ENCODE measurements at places on chromosomes 5 and 9.

DNA sequence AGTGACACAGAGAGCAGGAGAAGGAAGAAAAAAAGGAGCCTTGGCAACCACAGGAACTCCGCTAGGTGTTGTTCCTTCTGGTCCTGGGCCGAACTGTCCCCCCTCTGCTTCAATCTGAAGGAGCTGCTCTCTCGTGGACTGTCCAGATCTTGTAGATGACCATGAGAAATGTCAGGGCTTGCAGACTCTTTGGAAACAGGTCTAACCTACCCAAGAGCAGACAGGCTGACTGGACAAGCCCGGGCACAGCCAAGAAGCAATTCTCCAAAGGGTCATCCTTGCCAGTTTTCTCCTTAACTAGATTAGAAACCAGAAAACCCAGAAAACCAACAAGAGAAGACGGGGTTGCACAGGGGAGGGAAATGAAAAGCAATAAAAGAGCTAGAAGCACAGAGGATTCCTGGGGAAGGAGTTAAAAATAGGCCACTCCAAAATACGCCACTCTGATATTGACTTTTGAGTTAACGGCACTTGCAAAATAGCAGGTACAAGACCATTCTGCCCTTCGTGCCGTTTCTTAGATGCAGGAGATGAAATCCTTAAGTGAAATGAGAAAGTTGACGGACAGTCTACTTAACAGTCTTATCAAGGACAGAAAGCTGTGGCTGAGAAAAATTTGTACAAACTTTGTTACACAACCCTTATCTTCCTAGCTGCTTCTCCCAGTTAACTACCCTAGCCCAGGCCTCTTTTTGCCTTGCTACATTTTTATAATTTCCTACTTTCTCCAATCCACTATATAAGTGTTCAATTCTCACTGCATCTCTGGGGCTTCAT is 5.8 kb downstream of the GCNT4 start:
- no peak for DNase-seq

DNA sequence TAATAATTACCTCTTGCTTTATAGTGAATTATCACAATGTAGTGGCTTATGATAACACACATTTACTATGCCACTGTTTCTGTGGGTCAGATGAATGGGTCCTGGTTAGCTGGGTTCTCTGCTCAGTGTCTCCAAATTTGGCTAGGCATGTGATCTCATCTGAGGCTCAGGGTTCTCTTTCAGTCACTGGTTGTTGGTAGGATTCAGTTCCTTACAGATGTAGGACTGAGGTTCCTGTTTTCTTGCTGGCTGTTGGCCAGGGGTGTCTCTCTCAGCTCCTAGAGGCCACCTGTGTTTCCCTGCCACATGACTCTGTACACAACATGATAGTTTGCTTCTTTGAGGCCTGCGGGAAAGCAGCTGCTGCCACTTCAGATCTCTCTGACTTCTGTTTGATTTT is 7.1 kb downstream of the NFX1 start:
- peak; percentile 29 for DNase-seq

GRCh38 chr9:120807607-120808379 is 14.6 kb upstream of the FBXW2 start:
- DNase-seq, result no peak

- DNase-seq, result no peak
Measured at GRCh38 chr5:151870820-151871219, 53.8 kb downstream of the GLRA1 start.

GRCh38 chr5:160462167-160462566 is 40.5 kb downstream of the PTTG1 start:
- DNase-seq, result no peak

GRCh38 chr9:1941989-1942388 is 73.2 kb upstream of the SMARCA2 start:
- DNase-seq, result no peak

DNA sequence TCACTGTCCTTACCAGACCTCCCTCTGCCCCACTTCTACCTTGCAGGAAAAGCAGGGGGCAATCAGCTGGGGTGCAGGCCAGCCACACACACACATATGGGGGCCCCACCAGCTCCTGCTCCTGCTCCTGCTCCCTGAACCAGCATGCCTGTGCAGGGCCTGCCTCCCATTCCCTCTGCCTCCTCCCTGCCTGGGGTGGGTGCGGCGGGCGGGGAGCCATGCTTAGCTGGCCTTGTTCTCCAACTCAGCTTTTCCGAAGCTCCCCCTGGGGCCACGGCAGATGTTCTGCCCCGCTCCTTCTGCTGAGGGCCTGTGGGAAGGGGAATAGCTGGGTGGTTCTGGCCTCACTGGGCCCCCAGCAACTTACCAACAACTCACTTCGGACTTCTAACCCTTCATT is 89.8 kb downstream of the ZNF354C start:
- no peak for DNase-seq

- DNase-seq, result no peak
Measured at GRCh38 chr5:111392181-111392580, 120.2 kb downstream of the STARD4 start.

- no peak for DNase-seq
Measured at GRCh38 chr9:78396087-78396486, 99.2 kb downstream of the PSAT1 start.

GRCh38 chr5:142717582-142718215 is 31.8 kb upstream of the FGF1 start:
- peak; percentile 38 for DNase-seq

DNA sequence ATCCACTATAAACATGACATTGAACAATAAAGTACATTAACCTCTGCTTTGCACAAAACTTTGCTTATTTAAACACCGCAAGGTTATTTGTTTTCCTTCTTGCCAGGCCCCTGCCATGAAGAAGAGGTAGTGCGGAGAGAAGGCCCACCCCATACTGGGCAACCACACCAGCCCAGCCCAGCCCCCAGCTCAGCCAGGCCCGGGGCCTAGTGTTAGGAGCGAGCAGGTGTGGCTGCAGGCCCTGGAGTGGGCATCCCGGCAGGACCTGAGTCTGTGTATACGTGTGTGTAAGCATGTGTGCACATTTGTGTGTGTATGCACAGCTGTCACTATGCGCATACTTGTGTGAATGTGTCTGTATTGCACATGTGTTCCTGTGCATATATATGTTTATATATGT is 90.4 kb upstream of the MVB12B start:
- DNase-seq, result no peak

DNA sequence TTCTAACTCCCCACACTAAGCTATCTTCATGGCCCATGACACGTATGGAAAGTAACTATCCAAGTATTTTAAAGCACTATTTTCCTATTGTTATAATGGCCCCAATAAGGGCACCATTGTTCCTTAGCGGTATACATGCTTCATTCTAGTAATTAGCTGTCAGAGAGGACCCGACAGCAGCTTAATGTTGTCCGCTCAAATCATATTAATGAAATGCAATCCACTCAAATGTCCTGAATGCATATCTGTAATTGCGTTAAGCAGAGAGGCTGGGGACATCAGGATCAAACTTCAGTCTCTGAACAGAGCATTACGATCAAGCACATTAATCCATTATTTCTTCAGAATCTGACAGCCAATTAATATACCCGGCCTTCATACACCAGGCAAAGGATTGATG is 139.7 kb downstream of the CRB2 start:
- no peak for DNase-seq

DNA sequence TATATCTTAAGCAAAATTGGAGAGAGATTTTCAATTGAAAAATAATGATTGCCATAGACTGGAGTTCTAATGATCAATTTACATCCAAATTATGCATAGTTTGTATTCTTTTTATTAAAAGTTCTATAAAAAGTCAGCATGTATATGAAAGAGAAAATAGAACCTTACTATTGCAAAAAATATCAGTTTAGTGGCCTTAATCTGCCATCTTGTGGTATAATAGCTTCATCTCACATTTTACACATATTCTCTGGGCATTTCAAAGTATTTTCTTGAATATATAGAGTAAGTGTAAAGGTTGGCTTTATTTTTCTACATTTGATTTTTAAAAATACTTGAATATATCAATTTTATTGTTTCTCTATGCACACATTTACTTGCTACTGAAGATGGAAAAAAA is 1858.6 kb upstream of the CDH9 start:
- no peak for DNase-seq

GRCh38 chr9:113536166-113536482 is 72.6 kb downstream of the RGS3 start:
- DNase-seq, result no peak

- no peak for DNase-seq
Measured at GRCh38 chr5:125046838-125047237, 300.4 kb upstream of the ZNF608 start.

GRCh38 chr5:173726846-173727557 is 110.6 kb upstream of the BOD1 start:
- no peak for DNase-seq

- DNase-seq, result no peak
Measured at GRCh38 chr9:12735665-12736064, 39.2 kb upstream of the LURAP1L start.

DNA sequence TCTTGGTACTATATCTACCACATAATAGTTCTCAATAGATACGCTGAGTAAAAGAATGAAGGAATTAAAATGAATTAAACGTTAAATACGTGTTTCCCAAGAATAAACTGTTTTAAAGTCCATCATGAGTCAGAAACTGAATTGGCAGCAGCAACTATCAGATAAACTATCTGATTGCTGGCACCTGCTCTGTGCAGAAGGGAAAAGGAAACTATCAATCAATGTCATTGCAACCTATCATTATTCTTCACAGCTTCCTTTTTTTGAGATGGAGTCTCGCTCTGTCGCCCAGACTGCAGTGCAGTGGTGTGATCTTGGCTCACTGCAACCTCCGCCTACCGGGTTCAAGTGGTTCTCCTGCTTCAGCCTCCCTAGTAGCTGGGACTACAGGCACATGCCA is 8.8 kb upstream of the WDR36 start:
- no peak for DNase-seq

GRCh38 chr5:138905541-138905940 is 30.4 kb upstream of the LRRTM2 start:
- no peak for DNase-seq

- DNase-seq, result no peak
Measured at GRCh38 chr5:9082996-9083395, 462.9 kb downstream of the SEMA5A start.

DNA sequence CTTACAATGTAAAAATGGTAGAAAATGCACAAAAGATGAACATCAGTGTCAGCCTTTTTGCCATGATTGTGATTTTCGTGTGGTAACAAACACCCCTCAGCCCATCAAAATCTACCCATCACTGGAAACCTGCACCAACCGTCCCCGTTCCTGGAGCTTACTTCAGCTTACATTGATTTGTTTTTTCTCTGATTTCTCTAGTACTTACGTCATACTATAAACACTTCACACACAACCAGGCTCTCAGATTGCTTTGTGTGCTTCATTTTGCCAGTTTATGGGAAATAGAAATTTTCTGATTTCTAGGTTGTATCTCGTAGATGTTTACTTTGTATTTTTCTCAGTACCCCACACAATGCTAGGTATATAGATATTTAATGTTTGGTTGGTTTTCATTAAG is 129.1 kb downstream of the RAB3C start:
- no peak for DNase-seq

- DNase-seq, result no peak
Measured at GRCh38 chr5:60811105-60811504, 33.0 kb downstream of the ELOVL7 start.

DNA sequence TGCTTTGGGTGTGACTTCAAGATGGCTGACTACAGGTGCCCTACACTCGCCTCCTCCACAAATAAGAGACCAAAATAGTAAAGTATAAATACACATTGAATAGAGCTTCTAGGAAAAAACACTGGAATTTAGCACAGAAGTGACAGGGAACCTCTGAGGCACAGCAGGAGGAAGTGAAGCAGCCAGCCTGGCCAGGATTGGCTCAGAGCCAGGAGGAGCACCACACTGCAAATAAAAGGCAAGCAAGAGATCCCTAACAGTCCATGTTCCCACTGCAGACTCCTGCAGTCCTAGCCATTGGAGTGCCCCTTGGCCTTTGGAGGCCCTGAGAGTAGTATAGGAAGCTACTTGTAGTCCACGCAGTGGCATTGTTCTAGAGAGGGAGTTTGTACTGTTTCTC is 186.7 kb upstream of the TLX3 start:
- DNase-seq, result no peak

GRCh38 chr9:129351058-129351641 is 173.1 kb upstream of the IER5L start:
- no peak for DNase-seq

DNA sequence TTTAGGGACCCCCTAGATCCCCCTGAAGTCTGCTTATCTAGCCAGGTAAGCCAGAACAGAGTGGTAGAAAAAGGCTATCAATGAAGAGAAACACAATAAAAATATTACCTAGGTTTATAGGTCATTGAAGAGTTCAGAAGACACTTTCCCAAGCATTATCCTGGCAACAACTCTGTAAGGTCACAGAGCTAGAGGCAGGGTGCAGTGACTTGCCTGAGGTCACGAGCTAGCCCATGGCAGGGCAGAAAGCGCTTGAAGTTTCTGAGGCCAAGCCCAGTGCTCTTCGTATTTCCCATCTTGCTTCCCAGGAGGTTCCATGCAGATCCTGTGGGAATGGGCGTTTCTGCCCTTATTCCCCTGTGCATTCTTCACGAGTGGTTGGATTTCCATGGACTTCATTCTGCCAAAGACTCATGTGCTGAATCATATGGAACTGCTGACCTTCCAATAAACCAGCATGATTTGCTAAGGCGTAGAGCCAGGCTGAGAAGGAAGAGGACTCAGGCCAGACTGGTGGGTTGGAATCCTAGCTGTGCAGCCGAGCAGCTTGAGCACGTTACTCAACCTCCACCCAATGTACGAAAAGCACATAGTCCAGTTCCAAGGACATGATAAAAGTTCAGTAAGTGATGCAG is 22.1 kb downstream of the TRMO start:
- no peak for DNase-seq

- no peak for DNase-seq
Measured at GRCh38 chr5:1543398-1544293, 19.9 kb upstream of the LPCAT1 start.

DNA sequence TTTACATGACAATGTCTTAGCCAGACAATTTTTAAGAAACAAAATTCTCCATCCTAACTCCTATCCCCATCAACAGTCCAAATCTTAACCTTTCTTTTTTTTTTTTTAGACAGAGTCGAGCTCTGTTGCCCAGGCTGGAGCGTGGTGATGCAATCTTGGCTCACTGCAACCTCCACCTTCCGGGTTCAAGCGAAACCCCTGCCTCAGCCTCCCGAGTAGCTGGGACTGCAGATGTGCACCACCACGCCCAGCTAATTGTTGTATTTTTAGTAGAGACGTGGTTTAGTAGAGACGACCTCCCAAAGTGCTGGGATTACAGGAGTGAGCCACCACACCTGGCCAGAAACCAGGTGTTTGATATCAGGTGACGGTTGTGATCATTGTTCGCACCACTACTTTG is 10.2 kb downstream of the ABL1 start:
- no peak for DNase-seq

GRCh38 chr5:52920929-52921328 is 68.2 kb upstream of the ITGA2 start:
- no peak for DNase-seq

- DNase-seq, result no peak
Measured at GRCh38 chr5:170757182-170757601, 26.3 kb upstream of the GABRP start.

DNA sequence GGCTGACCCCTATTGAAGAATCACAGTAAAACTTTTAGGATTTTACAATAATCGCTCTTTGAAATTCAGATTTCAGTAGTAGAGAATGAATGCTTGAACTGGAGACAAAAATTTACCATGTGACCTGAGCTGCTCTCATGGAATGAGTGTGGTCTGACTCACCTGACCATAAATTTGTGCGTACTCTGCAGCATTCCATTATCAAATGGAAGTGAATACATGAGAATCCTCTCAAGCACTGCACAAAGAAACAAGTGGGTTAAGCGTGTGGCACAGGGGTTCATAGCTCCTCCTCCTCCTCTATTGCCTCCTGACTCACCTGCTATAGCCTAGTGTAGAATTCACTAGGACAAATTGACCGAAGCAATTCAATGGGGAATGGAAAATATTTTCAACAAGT is 269.8 kb upstream of the CDH9 start:
- no peak for DNase-seq

Measured in CD4-positive, alpha-beta T cell treated with Interleukin-17A for 1 hour (primary cell).